ENCODE measurements at places on chromosomes 2 and 18.

GRCh38 chr2:218472988-218473387, 54.1 kb downstream of the VIL1 start:
- DNase-seq, result no peak

DNA sequence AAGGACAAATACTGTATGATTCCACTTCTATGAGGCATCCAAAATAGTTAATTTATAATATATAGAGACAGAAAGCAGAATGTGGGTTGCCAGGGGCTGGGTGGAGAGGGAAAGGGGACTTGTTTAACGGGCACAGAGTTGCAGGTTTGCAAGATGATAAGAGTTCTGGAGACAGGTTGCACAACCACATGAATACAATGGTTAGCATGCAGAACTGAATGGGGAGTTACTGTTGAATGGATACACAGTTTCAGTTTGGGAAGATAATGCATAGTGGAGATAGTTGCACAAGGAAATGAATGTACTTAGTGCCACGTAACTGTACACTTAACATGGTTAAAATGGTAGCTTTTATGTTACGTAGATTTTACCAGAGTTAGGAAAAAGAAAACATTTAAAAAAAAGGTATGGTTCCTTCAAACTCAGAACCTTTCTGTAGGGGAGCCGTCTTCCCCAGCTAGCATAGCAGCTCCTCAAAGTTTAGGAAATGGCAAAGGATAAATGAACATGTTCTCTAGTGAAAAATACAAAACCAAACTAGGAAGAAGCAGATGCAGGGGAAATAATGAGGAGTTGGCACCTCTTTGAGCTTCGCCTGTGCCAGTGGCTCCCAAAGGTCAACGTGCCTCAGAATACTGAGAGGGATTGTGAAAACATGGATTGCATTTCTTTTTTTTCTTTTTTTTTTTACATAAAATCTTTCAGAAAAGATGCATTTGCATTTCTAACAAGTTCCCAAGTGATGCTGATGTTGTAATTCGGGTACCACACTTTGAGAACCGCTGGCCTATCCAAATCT, 95.2 kb downstream of the ZCCHC2 start:
- DNase-seq, result no peak

GRCh38 chr2:20052861-20053281, 1.4 kb upstream of the LAPTM4A start:
- peak; percentile 39 for DNase-seq

GRCh38 chr2:158004126-158004764, 97.4 kb upstream of the UPP2 start:
- no peak for DNase-seq

DNA sequence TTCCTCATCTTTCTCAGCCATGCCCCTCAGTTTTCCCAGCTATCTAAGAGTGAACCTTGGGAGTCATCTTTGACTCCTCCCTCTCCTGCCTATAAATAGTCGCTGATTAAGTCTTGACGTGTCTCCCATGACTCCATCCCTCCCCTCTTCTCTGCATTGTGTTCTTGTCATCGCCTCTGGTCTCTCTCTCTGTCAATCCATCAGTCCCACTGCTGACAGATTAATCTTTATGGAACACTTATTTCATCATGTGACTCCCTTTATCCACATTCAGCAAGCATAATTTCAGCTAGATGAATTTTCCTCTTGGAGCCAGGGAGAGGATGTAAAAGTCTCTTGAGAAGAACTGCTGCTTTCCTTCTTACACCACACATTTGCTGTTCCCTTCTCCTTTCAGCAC, 9.4 kb downstream of the ADAM23 start:
- DNase-seq, result no peak
